ENCODE measurements at places on chromosomes 1 and 21. TPM values are rescaled to one million over a fixed set of nuclear protein-coding genes. Genes with fewer than 3 reads are reported as not detected.

DNA sequence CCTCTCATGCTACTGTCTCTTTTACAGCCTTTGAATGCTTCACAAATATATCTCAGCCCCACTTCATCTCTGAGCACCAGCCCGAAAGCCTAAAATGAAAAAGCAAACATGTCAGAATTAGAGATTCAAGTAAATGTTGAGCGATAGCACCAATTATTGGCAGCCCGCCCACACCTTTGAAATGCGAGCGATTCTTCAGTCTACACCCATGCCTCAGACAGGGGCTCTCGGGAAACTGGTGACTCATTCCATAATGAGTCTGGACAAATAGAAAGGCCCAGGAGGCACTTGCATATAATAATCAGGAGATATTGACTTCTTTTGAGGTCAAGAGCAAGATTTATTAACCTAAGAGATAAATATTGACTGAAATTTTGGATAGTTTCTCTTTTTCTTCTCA is 487.3 kb upstream of the PTBP2 start:
- DNase-seq = no peak

DNA sequence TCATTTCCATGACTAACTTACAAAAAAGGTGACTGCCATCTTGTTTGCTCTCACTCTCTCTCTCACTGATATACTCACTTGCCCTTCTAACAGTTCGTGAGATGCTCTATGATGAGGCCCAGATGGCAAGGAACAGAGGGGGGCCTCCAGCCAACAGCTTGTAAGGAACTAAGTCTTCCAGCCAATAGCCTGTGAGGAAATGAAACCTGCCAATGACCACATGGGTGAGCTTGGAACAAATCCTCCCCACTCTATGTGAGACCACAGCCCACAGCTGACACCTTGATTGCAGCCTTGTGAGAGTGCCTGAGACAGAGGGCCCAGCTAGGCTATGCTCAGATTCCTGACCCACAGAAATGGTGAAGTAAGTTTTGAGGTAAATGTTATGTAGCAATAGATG is 153.7 kb downstream of the HHIPL2 start:
- no peak for DNase-seq

DNA sequence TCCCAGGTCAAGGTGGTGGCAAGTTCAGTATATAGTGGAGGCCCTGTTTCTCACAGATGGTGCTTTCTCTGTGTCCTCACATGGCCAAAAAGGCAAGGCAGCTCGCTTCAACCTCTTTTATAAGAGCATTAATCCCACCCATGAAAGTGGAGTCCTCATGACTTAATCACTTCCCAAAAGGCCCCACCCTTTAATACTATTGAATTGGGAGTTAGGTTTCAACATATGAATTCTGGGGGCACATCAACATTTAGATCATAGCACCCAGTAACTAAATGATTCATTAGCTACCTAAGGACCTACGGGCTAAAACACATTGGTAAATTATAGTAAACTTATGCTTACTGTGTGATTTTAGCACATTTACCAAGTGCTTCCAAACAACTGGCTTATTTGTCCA is 317.9 kb downstream of the LTN1 start:
- DNase-seq = no peak

GRCh38 chr21:42739061-42739931 is 85.9 kb downstream of the PDE9A start:
- DNase-seq = no peak

- no peak for DNase-seq
Observed at GRCh38 chr1:40653851-40654537, 11.5 kb downstream of the RIMS3 start.

DNA sequence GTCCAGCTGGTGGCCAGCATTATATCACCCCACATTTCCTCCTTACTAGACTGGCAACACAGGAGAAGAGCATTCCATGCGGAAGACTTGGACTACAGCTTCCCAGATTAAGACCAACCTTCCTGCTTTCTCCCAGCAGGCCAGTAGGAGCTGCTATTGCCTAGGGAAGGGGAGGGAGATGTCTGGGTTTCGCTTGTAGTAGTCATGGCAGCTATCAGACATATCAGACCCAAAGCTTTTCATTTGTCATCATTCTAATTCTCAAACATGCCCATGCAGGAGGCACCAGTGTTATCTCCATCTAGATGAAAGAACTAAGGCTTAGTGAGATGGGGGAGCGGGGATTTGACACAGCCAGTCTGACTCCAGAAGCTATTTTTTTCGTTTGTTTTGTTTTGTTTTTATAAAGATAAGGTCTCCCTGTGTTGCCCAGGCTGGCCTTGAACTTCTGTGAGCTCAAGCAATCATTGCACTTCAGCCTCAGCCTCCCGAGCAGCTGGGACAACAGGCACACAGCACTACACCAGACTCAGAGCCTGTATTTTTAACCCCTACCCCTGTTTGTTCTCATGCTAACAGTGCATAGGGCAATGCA is 4.5 kb downstream of the PLA2G2A start:
- DNase-seq = peak; percentile 62

DNA sequence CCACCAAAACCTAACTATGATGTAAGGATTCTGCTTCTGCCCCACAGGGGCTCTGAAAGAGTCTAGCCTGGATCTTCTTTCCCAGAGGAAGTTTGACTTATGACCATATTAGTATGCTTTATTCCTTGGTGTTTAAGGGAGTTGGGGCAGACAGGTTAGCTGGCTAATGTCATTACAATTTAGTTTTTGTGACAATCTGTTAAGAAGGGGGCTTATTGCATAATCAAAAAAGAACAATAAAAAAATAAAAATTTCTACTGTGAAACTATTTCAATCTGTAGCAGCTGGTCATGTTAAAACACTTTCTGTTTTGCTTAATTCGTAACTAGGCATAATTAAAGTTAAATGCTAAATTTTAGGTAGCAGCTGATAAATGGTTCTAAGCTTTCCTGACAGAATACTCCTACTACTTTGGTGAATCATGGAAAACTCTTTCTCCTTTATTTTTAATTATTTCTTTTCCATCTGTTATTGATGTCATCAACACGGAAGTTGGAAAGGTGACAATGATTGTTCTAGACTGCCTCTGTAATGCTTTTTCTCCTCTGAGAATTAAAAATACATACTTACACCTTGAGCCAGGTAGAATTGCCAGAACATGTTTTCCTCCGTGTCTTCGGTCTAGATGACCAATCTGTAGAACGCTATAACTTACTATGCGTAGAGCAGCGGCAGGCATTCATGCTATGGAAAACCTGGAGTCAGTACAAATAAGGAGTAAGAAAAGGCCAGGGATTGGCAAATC is 18.6 kb downstream of the DYRK3 start:
- DNase-seq = no peak

DNA sequence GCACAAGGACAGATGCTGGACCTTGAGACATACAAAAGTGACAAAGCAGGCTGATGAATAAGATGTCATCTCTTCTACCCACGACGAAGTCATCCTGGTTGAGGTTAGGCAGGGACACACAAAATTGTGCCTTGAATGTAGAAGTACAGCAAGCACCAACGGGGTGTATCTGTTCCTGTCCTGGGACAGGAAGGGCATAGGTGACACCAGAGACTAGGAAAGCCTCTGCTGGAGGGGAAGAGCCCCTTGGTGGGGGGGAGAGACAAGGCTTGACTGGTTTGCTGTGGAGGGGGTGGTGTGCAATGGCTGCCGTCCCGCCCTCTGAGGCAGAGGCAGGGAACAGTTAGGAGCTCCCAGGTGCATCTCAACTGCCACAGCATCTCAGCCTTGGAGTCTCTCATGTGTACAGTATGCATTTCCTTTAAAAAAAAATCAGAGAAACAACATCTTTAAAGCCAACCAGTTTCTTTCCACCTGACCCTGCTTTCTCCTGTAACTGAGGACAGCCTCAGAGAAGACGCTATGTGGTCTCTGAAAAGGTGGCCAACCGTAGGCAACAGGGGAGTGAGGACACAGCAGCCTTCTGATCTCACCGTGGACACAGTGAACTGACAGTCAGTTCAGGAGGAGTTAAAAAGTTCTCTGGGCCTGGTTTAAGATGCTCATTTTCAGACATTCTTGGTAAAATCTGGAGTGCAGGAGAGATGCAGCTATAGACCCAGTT is 17.7 kb upstream of the GFI1 start:
- DNase-seq = no peak

GRCh38 chr1:151477066-151477465 is 17.8 kb upstream of the POGZ start:
- DNase-seq = no peak

- DNase-seq = peak; percentile 54
Observed at GRCh38 chr21:21897275-21897883, 899.2 kb downstream of the NCAM2 start.

- DNase-seq = no peak
Observed at GRCh38 chr1:21946836-21947587, 9.9 kb upstream of the HSPG2 start.

Gene PCAT6
- total RNA-seq = not detected
